Suppressor macrophage treated with lipopolysaccharide for 1 hour (primary cell): ENCODE measurements at places on chromosomes 13 and 19.

DNA sequence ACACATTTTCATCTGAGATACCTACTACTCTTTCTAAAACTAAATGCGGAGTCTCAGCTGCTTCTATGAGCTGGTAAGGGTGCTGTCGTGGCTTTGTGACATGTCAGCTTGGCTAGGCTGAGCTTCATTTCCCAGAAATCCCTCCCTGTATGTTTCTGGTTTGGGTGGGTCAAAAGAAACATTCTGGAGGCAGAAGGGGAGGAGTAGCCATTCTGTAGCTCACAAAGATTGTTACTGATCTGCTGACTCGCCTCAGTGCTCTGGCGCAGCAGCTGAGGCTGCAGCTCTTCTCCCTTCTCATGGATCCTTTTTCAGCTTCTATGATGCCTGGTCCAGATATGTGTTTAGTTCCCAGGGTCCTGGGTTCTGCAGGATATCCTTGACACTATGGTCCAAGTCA lies 114.7 kb downstream of the RAP2A start:
- no peak for DNase-seq

DNA sequence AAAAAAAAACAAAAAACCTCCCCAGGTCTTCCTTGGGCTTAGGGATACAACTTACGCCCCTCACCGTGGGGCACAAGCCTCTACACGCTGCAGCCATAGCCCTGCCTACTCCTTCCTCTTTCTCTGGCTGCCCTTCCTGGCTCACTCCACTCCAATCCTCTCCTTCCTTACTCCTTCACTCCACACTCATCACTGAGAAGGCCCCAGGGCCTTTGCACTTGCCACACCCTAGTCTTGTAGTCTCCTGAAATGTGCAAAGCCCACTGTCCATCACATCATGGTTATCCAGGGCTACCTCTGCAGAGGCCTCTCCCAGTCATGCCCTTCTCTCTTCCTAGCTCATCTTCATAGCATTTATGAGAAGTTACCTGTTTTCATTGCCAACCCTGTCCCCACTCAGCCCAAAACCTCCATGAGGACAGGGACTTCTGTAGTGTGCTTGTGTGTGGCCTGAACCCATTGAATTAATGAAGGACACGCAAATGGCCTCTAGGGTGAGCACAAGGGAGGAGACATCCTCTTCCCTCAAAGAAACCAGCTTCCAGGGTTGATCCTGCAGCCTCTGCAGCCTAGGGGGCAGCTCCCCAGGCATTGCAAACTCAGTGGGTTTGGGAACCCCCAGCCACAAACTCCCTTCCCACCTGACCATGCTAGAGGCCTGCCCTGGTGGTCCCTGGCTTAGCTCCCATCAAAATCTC lies 7.9 kb upstream of the HSH2D start:
- DNase-seq, result no peak

DNA sequence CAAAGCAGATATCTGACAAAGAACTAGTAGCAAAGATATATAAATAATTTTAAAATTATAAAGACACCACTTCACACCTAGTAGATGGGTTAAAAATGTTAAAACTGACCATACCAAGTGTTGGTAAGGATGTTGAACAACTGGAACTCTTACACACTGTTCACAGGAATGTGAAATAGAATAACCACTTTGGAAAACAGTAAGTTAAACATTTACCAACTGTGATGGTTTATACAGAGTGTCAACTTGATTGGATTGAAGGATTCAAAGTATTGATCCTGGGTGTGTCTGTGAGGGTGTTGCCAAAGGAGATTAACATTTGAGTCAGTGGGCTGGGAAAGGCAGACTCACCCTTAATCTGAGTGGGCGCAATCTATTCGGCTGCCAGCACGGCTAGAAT lies 19.2 kb downstream of the UTP14C start:
- DNase-seq, result no peak

GRCh38 chr13:113907635-113908617 lies 44.0 kb upstream of the GAS6 start:
- DNase-seq, result no peak

- peak; percentile 93 for DNase-seq
These were observed 23.2 kb upstream of the CRTC1 start for GRCh38 chr19:18660051-18660910.

DNA sequence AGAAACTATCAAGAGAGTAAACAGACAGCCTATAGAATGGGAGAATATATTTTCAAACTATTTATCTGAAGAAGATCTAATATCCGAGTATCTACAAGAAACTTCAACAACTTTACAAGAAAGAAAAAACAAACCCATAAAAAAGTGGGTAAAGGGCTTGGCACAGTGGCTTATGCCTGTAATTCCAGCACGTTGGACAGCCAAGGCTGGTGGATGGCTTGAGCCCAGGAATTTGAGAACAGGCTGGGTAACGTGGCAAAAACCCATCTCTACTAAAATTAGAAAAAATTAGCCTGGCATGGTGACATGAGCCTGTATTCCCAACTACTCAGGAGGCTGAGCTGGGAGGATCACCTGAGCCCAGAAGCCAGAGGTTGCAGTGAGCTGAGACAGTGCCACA lies 7.8 kb upstream of the LGALS16 start:
- no peak for DNase-seq

GRCh38 chr13:39159393-39159792 lies 121.1 kb downstream of the NHLRC3 start:
- DNase-seq, result no peak

DNA sequence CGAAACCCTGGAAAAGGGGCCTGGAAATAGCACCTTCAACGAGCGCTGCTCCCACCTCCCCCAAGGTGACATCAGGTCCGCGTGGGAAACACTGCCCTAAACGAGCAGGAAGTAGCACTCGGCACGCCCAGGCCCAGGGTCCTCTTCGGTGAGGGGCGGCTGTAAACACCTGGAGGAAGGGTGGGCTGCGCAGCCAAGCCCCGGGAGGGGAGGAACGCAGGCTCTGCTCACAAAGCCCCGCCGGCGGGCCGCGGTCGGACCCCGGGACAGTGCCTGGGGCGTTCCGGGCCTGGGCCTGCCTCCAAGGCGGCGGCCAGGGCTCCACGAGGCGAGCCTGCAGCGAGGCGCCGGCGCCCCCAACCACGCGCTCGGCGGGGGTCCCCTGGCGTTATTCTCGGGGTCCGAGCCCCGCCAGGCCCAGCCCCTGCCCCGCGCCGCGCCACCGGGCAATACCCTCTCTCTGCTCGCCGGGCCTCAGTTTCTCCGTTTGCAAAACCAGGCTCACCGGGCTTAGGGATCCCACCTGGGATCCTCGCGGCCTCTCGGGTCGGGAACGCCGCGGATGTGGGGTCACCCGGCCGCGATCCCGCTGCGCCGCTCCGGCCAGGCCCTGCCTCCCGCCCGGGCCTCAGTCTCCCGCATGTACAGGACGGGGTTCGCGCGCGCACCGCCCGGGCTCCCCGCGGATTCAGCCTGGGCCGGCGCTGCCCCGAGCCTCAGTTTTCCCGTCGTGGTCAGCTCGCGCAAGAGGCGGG lies 630 bp downstream of the RNF126 start:
- DNase-seq, result peak; percentile 62
